ENCODE measurements at places on chromosomes 13 and 19. TPM values are rescaled to one million over a fixed set of nuclear protein-coding genes. Genes with fewer than 3 reads are reported as not detected.

DNA sequence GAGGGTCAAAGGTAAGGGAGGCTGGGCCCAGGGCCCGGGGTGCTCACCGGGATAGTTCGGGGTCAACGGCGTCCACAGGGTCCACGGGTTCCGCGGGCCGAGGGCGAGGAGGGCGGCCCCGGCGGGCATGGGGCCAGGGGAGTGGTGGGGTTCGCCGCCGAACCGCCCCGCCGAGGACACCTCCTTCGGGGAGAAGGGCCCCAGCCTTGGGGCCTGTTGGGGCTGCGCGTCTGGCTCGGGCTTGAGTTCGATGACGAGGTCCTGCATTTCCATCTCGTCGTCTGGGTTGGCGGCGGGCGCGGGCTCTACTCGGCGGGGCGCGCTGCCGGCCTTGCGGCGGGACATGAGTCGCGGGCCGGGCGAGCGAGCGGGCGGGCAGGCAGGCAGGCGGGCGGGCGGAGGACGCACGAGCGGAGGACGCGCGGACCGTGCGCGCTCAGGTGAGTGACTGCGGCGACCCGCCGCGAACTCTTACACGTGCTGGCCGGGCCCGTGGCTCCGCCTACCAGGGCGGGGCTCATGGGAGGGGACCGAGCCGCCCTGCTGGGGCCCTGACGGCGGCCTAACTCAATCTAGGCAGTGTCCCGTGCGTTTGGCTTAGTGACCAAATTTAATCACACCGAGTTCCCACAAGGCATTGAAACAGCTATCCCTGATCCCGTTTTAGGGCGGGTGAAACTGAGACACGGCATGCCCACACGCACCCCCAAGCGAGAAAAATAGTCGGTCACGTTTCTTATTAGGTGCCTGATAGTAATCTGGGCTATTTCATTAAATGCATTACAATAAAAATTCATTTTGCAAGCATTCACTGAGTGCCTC is at the start of gene ZNF296:
Gene ZNF296, minus strand, starts transcription at position 450 of the 822 bp plus-strand sequence. Its CDS starts 105 bp downstream, at position 345.
- DNase-seq = no peak

The PDE4A gene
- total RNA-seq = 2.5 TPM

- peak; percentile 80 for DNase-seq
Observed at GRCh38 chr13:67416047-67416925, 186.2 kb upstream of the PCDH9 start.

The FAM83E gene
- 0.34 TPM for total RNA-seq

The AXL gene
- 0.03 TPM for total RNA-seq

GRCh38 chr19:57720878-57721277 is 6.5 kb downstream of the ZNF671 start:
- DNase-seq = no peak

DNA sequence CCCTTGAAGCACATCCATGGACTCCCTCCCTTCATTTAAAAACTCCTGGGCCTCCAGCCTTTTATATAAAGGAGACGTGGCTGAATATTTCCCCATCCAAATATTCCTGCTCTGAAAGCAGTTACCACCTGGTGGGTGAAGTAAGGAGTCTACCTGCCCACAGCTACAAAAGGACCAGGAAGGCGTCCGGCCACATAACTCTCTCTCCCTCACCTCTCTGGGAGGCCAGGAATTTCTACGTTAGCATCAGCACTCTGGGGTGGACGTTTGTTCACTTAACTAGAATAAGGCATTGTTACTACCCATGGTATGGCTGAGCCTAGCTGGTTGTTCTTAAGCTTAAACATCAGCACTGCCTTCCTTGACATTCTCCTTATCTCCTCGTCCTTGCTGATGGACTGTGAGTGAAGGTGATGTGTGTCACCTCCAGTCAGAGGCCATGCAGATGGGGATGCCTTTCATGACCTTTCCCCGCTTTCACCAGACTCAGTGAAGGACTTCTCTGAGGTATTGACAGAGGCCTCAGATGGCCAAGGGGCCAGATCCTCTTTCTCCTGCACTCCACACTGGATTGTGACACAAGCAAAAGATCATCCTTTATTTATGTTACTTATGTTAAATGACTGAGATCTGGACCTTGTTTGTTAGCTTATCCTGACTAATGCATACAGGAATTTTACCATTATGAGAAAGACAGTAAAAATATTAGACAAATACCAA is 22.2 kb upstream of the KPNA3 start:
- no peak for DNase-seq

The CEACAM4 gene
- not detected for total RNA-seq

DNA sequence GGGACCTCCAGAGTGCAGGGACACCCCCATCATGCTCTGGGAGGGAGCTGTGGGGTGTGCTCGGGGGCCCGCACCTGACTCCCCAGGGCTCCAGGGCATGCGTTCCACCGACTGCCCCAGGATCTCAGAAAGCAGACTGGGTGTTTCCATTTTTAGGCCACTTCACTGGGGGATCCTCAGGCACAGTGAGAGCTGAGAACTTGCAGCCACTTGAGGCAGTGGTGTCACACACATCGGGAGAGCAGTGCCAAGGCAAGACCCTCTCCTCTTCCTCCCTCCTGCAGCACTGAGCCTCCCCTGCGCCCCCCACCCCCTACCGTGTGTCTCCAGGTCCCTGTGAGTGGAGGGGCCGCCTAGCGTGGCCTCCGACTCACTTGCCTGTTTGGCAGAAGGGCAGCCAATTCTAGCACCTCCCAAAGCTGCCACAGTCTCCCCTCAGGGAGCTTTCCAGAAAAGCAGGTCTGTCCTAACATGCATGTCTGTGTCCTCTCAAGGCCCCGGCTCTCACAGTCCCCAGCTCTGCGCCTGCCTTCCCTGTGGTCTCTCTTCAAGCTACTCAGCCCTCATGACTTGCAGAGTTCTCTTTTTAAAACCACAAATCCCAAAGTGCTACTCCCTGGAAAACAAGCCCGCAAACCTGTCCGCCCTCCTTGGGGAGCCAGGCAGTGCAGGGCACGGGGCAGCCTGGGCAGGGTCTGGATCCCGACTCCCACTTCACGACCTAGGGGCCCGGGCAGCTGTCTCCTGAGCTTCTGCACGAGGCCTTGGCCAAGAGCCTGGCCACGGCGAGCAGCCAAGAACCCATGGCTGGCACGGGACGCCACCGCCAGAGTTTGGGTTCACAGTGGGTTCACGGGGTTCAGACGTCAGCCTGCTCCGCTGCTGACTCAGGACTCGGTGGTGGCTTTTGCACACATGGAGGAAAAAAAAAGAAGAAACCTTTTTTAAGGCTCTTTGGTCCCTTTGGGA is 94.1 kb downstream of the STK24 start:
- DNase-seq = peak; percentile 38

DNA sequence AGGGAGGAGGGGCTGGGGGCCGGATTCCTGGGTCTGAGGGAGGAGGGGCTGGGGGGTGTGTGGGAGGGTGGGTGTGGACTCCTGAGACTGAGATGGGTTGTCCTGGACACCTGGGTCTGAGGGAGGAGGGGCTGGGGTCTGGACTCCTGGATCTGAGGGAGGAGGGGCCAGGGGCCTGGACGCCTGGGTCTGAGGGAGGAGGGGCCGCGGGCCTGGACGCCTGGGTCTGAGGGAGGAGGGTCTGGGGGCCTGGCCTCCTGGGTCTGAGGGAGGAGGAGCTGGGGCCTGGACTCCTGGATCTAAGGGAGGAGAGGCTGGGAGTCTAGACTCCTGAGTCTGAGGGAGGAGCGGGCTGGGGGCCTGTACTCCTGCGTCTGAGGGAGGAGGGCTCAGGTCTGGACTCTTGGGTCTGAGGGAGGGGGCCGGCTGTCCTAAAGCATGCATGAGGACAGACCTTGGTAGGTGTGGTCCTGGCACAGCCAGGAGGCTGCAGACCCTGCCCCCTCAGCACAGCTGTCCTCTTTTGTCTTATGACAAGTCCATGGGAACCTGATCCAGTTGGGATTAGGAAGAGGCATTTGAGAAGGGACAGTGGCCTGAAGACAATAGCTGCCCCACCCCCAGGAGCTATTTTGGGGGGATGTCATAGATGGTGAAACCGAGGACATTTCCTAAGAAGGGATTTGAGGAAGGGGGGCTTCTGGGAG is 1.3 kb downstream of the TNNT1 start:
- no peak for DNase-seq

DNA sequence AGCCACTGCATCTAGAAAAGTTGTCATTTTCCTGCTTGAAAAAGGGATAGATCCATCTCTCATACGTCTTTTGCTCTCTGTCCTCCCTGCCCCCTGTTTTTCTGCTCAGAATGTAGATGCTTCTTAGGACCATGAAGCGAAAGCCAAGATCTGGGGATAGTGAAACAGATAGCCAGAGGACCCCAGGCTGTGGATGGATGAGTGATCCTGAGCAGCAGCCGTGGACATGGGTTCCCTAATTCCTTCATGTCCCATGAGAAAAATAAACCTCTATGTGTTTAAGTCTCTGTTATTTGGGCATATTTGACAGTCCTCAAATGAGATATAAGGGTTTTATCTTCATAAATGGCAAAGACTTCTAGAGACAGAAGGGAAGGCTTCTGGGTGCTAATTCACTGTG is 12.2 kb upstream of the FFAR2 start:
- DNase-seq = no peak

- DNase-seq = no peak
Observed at GRCh38 chr13:19665427-19665859, 32.0 kb downstream of the MPHOSPH8 start.

GRCh38 chr13:100396776-100397175 is 191.8 kb downstream of the GGACT start:
- no peak for DNase-seq

DNA sequence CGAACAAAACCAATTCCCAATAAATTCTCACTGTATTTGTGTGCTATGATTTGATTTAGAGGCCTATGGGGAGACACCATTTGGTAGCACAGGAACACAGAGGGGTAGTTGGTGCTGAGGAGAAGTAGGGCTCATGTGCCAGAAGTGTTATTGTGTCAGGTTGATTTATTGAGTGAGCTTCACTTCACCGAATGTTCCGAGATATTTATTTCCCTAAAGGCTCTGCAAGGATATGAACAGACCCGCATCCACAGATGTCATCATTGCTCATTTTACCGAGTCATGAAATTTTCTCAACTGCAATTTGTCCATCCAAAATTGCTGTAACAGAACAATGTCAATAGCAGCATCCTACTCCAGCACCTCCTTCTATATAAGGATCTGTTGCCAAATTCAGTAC is 69.5 kb downstream of the DACH1 start:
- DNase-seq = no peak
